HFF-Myc (cell line): ENCODE measurements at places on chromosomes 12 and 14.

DNA sequence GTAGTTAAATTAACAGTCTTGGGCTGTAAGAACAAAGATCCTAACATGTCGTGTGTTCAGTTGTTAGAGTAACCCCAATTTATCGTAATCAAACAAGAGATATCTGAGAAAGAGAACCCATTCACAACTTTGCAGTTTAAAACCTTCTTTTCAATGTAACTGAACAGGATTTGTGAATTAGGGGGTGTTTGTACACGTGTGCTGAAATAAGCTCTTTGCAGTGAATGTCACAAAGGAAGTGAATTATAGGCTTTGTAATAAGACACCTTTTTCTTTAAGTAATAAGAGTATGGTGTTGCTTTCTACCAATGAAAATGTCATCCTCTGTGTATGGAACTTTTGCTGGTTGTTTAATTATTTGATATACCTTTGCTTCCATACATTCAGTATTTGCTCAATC, 114.0 kb downstream of the ALX1 start:
- no peak for DNase-seq

- DNase-seq, result no peak
Observed at GRCh38 chr12:79938843-79939242, 3.9 kb upstream of the PPP1R12A start.

- DNase-seq, result no peak
Observed at GRCh38 chr12:3995306-3995705, 122.1 kb upstream of the PARP11 start.

- DNase-seq, result no peak
Observed at GRCh38 chr14:68586896-68587751, 205.7 kb downstream of the ZFP36L1 start.

DNA sequence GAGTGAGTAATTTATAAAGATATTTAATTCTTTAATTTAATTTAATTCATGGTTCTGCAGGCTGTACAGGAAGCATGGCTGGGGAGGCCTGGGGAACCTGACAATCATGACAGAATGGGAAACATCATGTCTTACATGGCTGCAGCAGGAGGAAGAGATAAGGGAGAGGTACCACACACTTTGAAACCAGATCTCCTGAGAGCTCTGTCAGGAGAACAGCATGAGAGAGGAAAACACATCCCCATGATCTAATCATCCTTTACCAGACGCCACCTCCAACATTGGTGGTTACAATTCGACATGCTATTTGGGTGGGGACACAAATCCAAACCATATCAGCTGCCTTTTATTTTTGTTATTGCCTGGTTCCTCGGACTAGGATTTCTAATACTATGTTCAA, 928.6 kb downstream of the TMEM121 start:
- no peak for DNase-seq

GRCh38 chr12:2693244-2693860, 101.4 kb upstream of the FKBP4 start:
- DNase-seq, result no peak

DNA sequence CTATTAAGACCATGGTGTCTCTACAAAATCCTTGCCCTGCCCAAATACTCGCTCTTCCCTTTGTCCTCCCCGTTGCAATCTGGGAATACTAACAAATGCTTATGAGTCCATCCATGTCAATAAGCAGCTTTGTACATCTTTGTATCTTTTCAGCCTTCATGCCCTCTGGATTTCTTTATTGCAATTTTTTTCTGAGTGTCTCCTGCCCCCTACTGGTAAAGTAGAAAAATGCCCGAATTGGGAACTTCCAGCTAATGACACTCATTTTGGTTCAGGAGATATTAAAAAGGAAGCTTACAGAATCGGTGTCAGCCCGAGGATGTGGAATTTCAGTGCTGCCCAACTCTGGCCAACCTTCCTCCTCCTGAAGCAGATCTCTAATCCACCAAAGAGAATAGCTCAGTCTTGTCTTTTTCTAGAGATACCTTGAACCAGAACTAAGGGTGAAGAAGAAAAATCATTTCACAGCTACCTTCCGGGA, 46.0 kb downstream of the SH2B3 start:
- no peak for DNase-seq

DNA sequence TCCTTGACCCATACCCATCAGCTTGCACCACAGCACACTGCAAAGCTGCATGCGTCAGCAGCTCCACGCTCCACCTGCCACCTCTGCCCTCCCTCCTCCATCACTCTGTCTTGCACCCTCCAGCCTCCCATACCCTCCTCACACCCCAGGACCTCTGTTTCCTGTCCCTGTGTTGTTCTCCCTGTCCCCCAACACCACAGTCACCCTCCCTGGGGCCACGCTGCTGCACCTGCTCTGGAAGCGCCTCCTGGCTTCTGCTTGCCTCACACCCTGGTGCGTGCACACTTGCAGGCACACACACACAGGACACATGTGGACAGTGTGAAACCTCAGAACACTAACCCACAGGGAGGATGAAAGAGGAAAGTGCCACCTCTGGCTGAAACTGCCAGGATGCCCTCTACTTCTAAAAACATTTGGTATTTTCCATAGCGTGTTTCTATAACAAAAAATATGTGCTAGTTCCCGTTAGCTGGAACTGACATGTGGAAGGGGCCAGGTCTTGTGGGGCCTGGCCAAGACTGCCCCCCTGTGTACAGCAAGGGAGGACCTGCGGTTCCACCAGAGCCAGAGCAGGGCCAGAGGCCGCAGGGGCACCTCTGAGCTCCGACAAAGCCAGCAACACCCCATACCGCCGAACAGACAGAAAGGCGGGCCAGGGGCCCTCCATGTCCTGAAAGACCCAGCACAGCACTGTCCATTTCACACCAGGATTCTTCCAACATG, 10.0 kb downstream of the BRF1 start:
- no peak for DNase-seq

DNA sequence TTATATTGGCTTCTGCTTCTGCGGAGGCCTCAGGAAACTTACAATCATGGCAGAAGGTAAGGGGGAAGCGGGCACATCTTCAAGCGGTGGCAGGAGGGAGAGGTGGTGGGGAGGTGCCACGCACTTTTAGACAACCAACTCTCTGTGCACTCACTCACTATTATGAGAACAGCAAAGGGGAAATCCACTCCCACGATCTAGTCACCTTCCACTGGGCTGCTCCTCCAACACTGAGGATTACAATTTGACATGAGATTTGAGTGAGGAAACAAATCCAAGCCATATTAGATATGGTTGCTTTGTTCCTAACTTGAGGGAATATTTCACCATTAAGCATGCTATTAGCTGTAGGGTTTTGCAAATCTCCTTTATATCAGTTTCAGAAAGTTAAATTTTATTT, 80.3 kb downstream of the UNC79 start:
- DNase-seq, result no peak

DNA sequence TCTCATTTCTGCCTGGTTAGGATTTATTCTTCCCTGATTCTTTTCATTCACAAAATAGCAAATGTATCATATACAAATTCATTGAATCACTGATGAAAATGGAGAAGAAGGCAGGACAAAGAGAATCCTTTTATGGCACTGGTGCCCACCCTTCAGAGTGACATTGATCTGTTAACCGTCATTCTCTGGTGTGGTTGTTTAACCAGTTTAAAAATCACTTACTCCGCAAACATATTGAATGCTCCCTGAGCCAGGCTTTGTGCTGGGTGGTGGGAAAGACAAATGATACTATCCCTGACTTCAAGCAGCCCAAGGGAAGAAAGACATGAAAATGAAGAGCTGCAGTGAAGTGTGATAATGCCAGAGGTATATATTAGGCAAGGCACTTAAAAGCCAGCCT, 187.5 kb upstream of the SLC38A2 start:
- DNase-seq, result no peak

- peak; percentile 32 for DNase-seq
Observed at GRCh38 chr12:115257791-115258190, 573.8 kb upstream of the TBX3 start.

- DNase-seq, result no peak
Observed at GRCh38 chr12:124687917-124688316, 120.5 kb upstream of the NCOR2 start.

DNA sequence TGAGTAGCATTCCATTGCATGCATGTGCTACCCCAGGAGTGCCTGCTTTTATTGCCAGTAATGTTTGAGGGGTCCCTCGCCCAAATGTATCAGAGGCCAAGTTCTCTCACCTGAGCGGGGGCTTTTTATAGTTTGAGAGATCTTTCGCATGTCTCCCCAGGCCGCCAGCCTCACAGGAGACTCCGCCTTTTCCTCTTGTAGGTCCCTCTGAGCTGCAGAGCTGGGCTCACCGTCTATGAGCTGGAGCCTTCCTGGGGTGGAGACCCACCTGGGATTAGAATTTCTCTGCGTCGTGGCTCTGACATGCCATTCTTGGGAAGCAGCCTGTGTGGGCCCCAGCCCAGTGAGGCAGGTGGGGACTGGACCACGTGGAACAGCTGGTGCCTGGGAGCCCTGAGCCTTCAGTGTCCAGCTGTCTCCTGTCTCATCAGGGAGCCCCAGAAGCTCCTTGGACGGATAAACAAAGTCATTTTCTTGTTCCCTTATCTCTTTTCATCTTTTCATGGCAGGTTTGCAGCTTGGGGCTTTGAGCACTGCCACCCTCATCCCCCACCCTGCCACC, 261.7 kb upstream of the CRY1 start:
- DNase-seq, result no peak

GRCh38 chr12:95220726-95221125, 3.1 kb downstream of the VEZT start:
- no peak for DNase-seq

- DNase-seq, result no peak
Observed at GRCh38 chr14:74324931-74325361, 22.2 kb upstream of the ABCD4 start.

DNA sequence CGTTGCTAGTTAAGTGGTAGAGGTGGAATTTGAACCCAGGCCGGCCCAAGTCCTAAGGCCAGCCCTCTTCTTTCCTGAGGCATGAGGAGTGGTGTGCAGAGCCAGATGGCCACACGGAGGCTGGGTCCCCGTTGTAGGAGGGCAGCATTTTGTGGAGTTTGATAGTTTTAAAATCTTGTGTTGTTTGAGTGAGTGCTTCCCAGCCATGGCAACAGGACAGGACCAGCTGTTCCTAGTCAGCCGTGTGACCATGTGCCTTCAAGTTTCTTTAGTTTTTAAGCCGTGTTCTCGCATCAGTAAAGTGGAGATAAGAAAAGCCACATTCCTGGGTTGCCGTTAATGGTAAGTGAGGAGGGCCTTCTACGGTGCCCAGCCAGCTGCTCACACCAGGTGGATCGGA, 44.4 kb downstream of the UBE3B start:
- no peak for DNase-seq

GRCh38 chr14:68173227-68173972, 353.8 kb downstream of the RAD51B start:
- no peak for DNase-seq

DNA sequence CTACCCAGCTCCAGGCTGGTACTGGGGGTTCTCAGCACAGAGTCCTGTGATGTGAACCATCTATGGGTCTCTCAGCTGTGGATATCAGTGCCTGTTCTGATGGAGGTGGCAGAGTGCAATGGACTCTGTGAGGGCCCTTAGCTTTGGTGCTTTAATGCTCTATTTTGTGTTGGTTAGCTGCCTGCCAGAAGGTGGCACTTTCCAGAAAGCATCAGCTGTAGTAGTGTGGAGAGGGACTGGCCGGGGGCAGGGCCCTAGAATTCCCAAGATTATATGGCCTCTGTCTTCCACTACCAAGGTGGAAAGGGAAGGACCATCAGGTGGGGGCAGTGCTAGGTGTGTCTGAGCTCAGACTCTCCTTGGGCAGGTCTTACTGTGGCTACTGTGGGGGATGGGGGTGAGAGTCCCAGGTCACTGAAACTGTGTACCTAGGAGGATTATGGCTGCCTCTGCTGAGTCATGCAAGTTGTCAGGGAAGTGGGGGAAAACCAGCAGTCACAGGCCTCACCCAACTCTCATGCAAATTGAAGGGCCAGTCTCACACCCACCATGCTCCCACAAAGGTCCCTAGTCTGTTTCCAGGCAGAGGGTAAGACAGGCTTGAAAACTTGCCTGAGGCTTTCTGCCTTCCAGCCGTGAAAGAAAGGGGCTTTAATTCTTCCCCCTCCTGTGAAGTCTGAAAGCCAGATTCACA, 878.1 kb downstream of the C12orf50 start:
- no peak for DNase-seq

- no peak for DNase-seq
Observed at GRCh38 chr12:120677765-120678473, 9.0 kb upstream of the MLEC start.

DNA sequence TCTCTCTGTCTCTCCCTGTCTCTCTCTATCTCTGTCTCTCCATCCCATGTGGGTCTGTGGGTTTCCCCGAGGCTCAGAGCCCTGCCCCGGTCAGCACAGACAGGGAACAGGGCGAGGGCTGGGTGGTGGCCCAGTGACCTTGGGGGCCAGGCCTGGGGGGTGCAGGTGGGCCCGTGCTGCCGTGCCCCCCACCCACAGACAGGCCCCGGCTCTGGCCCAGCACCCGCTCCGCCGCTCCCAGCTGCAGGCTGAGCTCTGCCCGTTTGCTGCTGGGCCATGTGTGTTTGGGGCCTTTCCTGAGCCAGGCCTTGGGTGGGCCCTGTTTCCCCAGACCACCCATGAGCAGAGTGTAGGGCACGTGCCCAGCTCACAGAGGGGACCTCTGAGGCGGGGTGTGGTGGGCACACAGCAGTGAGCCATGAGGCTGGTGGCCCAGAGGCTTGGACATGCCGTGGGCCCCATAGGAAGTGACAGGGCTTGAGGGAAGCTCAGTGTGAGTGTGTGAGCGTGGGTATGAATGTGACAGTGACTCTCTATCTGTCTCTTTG, 51.0 kb downstream of the TMEM121 start:
- no peak for DNase-seq

- DNase-seq, result no peak
Observed at GRCh38 chr14:24078146-24078545, 6.8 kb downstream of the CPNE6 start.

DNA sequence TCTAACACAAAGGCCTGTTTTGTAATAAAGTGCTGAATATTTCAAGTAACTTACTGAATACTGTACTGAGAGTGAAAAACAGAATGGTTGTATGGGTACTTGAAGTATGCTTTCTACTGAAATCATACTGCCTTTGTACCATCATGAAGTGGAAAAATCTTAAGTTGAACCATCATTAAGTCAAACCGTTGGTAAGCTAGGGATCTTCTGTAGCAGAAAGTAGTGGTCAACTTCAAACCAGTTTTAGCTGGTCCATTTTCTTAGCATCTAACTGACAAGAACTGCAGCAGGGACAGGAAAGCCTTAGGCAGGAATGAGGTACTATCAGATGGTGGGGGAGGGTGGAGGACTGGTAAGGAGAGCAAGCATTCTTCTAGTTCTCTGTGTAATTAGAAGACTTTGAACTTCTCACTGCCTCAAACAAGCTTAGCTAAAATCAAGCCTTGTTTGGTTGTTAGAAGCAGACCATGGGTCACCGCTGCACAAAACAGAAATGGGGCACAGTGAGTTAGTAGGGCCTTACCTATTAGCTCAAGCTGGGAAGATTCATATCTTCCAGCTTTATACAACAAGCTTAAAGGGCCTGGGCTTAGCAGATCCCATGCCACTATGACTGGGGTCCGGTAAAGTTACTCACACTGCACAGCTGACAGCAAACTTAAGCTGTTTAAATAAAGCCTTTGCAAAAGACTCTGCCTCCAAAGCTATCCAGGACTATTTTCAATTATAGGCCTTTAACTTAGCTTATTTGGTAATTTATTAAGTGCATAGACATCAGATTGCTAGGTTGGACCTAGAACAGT, 73.8 kb downstream of the ACADS start:
- DNase-seq, result no peak
